Stimulated activated naive CD4-positive, alpha-beta T cell treated with Interleukin-2 at 50 U/mL for 16 hours (primary cell): ENCODE measurements at places on chromosomes 13 and 19.
A peak's percentile ranks its signal among the peaks of the same experiment; 100 is the strongest.

- no peak for DNase-seq
Measured at GRCh38 chr19:8512115-8512967, 1.6 kb downstream of the ZNF414 start.

DNA sequence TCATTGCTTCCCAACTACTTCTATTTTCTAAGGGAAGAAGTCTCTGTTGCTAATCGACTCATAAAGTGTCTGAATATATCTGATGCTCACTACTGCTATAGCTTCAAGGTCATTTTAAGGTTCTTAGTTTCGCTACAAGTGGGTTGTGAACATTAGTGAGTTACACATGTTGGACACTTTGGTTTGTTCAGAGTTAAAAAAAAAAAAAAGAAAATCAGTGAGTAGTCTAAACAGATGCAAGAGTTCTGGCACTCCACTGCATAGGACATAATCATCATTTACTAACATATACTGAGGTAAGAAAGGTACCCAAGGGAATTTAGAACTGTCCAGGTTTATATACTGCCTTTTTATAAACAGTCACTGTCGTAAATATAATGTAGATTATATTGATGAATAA, 108.8 kb downstream of the KLF12 start:
- no peak for DNase-seq

- no peak for DNase-seq
Measured at GRCh38 chr13:59354665-59355369, 808.9 kb downstream of the DIAPH3 start.

- no peak for DNase-seq
Measured at GRCh38 chr13:36905944-36906343, 14.1 kb downstream of the SMAD9 start.

GRCh38 chr13:28744656-28745055, 25.9 kb upstream of the SLC46A3 start:
- DNase-seq, result no peak

- DNase-seq, result no peak
Measured at GRCh38 chr19:32682317-32682716, 6.7 kb downstream of the RGS9BP start.

- no peak for DNase-seq
Measured at GRCh38 chr13:80555796-80556678, 215.1 kb upstream of the SPRY2 start.

- no peak for DNase-seq
Measured at GRCh38 chr19:5394551-5395505, 54.2 kb upstream of the PTPRS start.

DNA sequence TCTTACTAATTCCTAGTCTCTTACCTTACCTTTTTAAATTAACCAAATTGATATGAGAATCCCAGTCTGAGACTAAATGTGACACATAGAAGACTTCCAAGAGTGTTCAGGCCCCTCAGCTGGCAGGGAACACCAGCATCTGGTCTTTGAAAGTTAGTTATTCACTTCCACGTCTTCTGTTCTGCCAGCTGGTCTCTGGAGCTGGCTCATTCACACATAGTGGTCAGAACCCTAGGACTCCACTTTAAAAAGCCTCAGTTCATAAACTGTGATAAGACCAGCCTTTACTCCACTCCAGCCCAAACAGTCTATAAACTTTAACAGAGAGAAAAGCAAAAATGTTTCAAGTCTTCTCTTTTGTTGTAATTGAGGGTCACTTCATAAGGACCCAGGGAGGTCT, 263.0 kb downstream of the DCT start:
- no peak for DNase-seq

- DNase-seq, result no peak
Measured at GRCh38 chr19:28920269-28921066, 292.5 kb downstream of the UQCRFS1 start.

GRCh38 chr13:99370481-99371275, 63.5 kb upstream of the GPR183 start:
- DNase-seq, result no peak

GRCh38 chr13:55615081-55615480, 1525.6 kb upstream of the PRR20A start:
- no peak for DNase-seq

- no peak for DNase-seq
Measured at GRCh38 chr19:55113570-55114039, 3.8 kb downstream of the PPP1R12C start.

- no peak for DNase-seq
Measured at GRCh38 chr19:35739275-35740107, 2.8 kb downstream of the IGFLR1 start.

DNA sequence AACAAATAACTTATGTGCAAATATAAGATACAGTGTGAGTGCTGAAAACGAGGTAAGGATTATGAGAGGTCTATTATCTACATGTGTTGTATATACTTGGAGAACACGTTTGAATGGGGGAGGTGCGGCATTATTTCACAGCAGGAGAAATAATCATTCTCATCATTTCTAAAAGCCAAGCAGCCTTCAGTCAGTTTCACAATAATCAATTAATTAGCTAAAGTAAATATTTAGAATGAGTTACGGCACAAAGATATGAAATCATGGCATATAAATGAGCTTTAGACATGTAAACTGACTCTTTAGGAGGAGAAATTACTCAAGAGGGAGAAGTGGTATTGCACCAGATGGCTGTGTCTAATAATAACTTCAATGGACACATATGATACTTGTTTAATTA, 366.6 kb downstream of the DNAJC15 start:
- DNase-seq, result no peak

- DNase-seq, result peak; percentile 34
Measured at GRCh38 chr19:49327878-49328544, 3.0 kb upstream of the SLC6A16 start.

DNA sequence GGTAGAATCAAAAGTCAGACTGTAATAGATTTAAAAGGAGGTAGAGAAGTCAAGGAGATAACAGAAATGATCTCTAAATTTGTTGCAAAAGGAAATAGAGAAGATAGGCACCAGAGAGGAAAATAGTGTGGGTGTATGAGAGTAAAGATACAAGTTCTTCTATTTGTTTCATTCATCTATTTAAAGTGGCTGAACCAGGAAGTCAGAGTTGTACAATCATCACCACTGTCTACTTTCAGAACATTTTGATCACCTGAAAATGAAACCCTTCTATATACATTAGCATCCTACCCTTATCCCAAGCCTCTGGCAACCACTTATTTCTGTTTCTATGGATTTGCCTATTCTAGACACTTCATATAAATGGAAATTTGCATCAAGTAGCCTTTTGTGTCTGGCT, 36.7 kb downstream of the INTS6 start:
- DNase-seq, result no peak

GRCh38 chr19:18961767-18962620, 21.0 kb upstream of the HOMER3 start:
- no peak for DNase-seq

- no peak for DNase-seq
Measured at GRCh38 chr13:94590744-94591143, 5.2 kb downstream of the TGDS start.

DNA sequence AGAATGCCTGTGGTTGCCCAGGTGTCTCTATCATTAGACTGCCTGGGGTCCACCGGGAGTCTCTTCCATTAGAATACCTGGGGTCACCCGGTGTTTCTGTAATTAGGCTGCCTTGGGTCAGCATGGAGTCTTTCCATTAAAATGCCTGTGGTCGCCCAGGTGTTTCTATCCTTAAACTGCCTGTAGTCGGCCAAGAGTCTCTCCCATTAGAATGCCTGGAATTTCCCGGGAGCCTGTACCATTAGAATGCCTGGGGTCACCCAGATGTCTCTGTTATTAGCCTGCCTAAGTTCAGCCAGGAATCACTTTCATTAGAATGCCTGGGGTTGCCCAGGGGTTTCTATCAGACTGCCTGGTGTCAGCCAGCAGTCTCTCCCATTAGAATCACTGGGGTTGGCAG, 1492.8 kb downstream of the UQCRFS1 start:
- no peak for DNase-seq

DNA sequence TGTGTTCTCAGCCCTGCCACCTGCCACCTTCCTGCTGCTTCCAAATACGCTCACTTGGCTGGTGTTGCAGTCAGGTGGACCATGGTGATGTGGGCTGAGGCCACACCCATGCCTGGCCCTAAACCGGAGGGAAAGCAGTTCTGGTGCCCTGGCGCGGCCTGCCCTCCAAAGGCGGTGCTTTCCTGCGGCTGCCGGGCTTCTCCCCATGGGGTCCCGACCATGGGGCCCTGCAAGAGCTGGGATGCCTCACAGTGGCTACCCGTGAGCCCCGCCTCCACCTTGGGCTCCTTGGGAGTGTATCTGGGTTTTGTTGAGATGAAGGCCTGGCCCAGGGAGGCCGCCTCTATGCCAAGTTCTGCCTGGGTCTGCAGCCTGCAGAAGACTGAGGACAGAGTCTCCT, 73.7 kb downstream of the ERICH6B start:
- no peak for DNase-seq

DNA sequence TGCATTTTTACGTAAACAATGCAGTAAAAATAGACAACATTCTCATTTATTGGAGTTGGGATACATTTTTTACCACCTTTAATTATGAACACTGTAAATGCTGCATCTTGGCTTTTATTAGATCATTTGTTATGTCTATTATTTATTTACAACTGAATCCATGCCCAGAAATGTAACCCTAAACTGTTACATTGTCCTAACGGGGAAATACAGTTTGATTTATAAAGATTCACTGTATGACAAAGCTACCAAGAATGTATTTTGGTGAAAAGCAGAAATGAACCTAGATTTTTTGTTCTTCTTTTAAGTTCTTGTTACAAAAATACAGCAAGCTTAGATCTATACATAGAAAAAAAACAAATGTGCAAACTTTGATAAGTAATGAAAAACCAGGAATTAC, 1.1 kb downstream of the METTL21C start:
- DNase-seq, result no peak

DNA sequence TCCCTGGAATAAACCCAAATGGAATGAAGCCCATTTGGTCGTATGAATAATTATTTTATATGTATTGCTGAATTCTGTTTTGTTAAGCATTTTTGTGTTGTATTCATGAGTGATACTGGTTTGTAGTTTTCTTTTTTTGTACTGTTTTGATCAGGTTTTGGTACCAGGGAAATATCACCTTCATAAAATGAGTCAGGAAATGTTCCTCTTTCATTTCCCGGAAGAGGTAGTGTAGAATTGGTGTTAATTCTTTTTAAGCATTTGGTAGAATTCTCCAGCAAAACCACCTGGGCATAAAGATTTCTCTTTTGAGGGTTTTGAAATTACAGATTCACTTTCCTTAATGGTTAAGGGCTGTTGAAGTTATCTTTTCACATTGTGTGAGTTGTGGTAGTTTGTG, 13.3 kb downstream of the SPATA13 start:
- DNase-seq, result no peak

GRCh38 chr13:110416131-110417025, 109.3 kb downstream of the COL4A2 start:
- no peak for DNase-seq

DNA sequence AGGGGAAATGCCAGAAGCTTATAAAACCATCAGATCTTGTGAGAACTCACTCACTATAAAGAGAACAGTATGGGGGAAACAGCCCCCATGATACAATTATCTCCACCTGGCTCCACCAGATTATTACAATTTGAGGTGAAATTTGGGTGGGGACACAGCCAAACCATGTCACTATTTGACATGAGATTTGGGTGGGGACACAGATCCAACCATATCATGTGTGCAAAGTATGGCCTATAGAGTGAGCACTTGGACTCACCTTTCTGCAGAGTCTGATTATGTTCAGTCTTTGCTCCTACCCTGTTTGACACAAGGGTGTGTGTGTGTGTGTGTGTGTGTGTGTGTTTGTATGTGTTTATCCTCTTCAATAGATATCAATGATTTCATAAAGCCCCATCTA, 287.5 kb downstream of the ZNF536 start:
- DNase-seq, result no peak

GRCh38 chr13:111245576-111246384, 74.7 kb upstream of the TEX29 start:
- no peak for DNase-seq

- DNase-seq, result no peak
Measured at GRCh38 chr19:51026554-51026831, at the start of gene KLK11. Gene KLK11 (minus strand): TSS chr19:51026616. CDS start chr19:51025631, 985 bp downstream.

- no peak for DNase-seq
Measured at GRCh38 chr19:39915848-39916215, 18.6 kb downstream of the FCGBP start.

DNA sequence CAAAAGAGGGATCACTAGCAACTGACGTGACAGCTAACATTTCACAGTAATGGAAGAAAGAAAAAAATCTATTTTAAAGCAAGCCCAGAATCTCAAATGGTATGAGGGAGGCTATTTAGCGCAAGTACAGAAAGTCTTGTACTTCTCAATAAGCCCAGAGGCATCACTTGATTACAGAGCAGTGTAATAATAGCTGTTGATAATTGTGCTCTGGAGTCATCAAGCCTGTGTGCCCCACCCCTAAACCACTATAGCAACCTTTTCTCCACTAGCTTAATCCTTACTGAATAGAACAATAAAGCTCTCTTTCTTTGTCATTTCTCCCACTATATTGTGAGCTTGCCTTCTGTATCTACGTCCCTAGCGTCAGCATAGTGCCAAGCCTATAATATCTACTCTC, 56.6 kb downstream of the FREM2 start:
- DNase-seq, result no peak

- peak; percentile 28 for DNase-seq
Measured at GRCh38 chr13:110412132-110412914, 105.2 kb downstream of the COL4A2 start.

DNA sequence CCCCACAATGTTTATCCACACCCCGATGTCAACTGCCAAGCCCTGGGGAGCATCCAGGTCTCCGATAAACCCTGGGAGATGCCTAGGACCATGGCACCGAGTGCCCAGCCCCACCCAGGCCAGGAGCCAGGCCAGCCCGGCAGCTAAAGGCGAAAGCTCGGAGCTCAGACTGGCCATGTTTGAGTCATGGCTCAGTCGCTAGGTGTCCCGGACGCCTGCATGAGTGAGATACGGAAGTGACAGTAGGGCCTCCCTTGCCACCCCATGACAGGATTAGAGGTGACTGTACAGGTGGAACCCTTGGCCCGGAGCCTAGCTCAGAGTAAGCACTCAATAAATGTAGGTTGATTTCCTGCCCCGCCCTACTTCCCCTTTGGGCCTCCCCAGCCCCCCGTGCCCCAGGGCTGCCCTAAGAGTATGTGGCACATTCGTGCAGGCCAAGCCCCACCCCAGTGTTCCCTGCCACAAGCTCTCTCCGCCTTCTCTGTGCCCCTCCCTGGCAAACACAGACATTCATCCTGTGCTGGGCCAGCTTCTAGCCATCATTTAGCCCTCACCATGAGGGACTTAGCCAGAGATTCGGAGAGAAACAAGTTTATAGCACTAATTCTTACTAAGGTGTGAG, 5.8 kb upstream of the TPM4 start:
- peak; percentile 83 for DNase-seq

GRCh38 chr19:57052081-57052480, 67.7 kb upstream of the USP29 start:
- DNase-seq, result no peak

GRCh38 chr13:108496362-108497210, 132.8 kb upstream of the MYO16 start:
- no peak for DNase-seq

DNA sequence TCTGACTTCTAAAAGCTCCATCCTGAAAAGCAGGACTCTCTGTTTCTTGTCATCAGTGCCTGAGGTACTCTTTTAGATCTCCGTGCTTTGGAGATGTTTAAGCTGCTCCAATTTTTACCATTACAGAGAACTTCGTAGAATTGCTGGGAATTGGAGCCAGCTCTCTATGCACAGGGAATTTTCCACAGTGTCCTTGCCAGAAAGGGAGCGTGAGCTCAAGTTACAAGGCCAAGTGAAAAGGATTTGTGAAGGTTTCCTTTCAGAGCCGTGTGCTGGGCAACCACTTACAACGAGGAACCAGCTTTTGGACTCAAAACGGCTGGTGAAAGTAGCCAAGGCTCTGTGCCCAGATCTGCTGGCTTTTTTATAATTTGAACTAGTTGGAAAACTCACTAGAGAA, 82.6 kb downstream of the NUFIP1 start:
- DNase-seq, result no peak
